ENCODE measurements at places on chromosomes 1 and 21.
A peak's percentile ranks its signal among the peaks of the same experiment; 100 is the strongest.

- DNase-seq = no peak
Measured at GRCh38 chr1:11792106-11792505, 13.7 kb downstream of the MTHFR start.

DNA sequence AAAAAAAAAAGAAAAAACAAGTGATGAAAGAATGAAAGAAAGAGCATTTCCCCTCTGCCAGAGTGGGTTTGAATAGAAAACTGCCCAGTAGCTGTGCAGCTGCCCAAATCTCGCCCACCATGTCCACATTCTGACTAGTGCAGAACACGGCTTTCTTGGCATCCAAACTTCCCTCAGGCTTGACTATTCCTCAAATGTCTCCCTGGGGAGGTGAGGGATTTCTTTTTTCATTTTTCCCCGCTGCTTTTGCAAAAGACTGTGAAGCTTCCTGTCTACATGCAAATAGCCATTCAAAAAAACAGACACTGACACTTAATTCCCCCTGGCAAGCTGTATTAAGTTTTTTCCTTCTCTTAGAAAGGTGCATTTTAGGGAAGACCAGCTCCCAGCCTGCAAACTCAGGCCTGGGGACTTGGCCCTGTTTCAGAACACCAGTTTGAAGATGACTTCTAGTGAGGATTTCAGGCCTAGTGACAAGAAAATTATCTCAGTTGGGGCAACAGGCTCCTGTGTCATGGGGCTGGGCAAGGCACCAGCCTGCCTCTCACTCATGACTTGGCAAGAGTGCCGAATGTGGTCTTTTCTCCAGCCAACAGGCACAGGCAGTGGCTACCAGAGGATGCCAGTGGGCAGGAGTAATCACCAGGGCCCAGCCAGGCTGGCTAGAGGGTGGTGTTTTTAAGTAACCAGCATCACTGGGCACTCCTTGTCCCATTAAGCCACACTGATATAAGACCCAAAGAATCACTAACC is 178.1 kb upstream of the NFIA start:
- no peak for DNase-seq

- no peak for DNase-seq
Measured at GRCh38 chr21:34695434-34695833, 26.6 kb downstream of the CLIC6 start.

- peak; percentile 71 for DNase-seq
Measured at GRCh38 chr1:3483801-3484444, 29.5 kb downstream of the ARHGEF16 start.

- no peak for DNase-seq
Measured at GRCh38 chr1:199124351-199124750, 485.5 kb downstream of the PTPRC start.

DNA sequence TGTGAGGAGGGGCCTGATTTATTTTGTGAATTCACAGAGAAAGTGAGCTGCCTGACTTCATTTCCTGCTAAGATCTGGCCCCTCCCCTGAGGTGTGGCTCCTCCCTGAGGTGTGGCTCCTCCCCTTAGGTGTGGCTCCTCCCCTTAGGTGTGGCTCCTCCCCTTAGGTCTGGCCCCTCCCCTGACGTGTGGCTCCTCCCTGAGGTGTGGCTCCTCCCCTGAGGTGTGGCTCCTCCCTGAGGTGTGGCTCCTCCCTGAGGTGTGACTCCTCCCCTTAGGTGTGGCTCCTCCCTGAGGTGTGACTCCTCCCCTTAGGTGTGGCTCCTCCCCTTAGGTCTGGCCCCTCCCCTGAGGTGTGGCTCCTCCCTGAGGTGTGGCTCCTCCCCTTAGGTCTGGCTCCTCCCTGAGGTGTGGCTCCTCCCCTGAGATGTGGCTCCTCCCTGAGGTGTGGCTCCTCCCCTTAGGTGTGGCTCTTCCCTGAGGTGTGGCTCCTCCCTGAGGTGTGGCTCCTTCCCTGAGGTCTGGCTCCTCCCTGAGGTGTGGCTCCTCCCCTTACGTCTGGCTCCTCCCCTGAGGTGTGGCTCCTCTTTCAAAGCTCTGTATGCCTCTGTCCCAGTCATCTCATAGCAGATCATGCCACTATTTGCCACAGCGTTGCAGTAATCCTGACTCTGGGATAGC is 26.9 kb upstream of the LRRC3 start:
- DNase-seq = no peak

GRCh38 chr1:24392604-24392946 is 21.0 kb downstream of the STPG1 start:
- no peak for DNase-seq

DNA sequence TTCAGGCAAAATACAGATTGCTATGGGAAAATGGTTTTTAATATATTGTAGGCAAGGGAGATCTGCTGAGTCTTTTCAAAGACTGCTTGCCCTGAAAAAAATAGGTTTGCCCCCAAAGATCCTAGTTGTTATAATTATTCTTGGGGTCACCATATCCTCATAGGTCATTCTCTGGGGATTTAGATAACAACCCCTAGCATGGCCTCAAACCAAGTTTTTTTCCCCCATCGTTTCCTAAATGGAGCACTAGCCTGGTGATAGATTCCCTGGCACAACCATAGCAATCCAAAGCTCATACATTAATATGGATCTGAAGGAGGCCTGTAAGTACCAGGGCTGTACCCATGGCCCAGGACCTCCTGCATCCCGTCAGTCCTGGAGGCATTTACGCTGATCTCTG is 315.2 kb downstream of the BACH1 start:
- no peak for DNase-seq

DNA sequence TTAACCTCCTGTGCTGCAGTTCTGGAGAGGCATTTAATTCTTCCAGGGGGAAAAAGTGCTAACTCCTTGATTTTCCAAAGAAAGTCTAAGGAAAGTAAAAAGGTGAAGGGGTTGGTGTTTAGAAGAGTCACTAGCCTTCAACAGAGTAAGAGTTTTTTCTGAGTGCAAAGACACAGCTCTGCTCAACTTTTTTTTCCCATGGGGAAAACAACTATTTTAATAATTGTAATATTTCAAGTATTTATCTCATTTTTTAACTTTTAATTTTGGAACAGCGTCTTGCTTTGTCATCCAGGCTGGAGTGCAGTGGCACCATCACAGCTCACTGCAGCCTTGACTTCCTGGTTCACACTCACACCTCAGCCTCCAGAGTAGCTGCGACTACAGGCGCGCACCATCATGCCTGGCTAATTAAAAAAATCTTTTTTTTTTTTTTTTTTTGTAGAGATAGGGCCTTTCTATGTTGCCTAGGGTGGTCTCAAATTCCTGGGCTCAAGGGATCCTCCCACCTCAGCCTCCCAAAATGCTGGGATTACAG is 202.6 kb downstream of the APP start:
- no peak for DNase-seq

DNA sequence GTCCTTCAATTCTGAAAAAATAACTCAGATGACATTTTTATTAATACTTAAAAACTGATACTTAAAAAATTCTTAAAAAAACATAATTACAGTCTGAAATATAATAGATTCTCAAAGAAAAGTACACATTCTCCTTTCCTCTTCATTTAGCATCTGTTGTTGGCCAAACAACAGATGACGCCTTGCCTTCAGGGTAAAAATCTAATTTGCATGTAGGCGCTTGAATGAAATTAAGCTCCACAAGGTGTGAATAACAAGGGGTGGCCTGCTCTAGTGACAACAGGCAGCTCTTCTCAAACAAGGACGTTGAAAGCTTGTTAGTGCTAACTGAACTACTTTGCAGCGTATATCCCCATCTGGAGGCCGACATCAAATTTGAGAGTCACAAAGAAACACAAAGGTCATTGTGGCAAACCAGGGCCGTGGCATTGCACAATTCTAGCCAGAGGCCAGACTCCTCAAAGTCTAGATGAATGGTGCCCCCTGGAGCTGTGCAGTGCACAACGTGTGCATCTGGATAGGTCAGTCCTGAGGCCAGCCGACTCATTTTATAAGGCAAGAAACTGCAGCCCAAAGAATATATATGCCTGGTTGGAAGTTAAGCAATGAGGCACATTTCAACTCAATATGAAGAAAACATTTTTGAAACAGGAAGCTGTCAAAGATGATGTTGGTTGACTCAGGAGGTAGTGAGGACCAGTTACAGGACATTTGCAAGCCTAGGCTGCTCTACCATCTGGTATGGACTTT is 459.2 kb upstream of the RUNX1 start:
- no peak for DNase-seq

- DNase-seq = no peak
Measured at GRCh38 chr1:203764105-203765028, 616 bp upstream of the LAX1 start.

- no peak for DNase-seq
Measured at GRCh38 chr1:172345077-172345476, 75.4 kb upstream of the C1orf105 start.

- no peak for DNase-seq
Measured at GRCh38 chr1:25861316-25862286, 2.3 kb upstream of the AUNIP start.

DNA sequence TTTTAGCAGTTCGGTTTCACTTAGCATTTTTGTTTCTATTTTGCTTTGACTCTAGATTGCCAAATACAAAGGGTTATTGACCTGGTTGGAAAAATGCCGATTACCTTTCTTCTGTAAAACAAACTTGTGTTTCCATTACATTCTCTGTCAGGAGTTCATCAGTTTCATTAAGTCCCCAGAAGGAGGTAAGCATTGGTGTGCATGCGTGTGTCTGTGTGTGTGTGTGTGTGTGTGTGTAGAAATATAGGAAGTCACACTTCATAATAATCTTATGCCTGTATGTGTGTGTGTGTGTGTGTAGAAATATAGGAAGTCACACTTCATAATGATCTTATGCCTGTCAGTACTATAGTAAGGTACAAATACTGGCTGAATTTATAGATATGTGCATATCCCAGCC is 10.0 kb downstream of the RGSL1 start:
- no peak for DNase-seq

- peak; percentile 34 for DNase-seq
Measured at GRCh38 chr1:248807067-248807737, 18.5 kb downstream of the SH3BP5L start.

DNA sequence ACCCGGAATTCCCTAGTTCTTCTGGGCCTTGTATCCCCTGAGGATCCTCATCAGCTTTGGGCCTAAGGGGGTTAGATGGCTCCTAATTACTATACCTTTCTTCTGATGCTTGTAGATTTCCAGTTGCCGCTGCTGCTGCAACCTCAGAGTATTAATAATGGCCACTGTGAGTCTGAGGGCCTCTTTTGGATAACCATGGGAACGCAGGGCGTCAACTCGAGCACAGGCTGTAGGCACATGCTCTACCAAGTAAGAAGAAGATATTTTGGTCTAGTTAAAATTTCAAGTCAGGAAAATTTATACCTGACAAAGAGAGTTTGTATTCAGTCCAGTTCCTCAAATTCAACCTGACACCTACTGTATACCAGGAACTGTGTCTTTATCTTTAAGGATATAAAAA is 28.2 kb downstream of the UROD start:
- DNase-seq = no peak

- no peak for DNase-seq
Measured at GRCh38 chr1:208080396-208081286, 163.5 kb downstream of the PLXNA2 start.

- no peak for DNase-seq
Measured at GRCh38 chr1:115145226-115145625, 55.9 kb upstream of the TSPAN2 start.

GRCh38 chr1:14511796-14512585 is 86.5 kb upstream of the KAZN start:
- DNase-seq = no peak

GRCh38 chr1:17853241-17853935 is 98.3 kb downstream of the ACTL8 start:
- DNase-seq = no peak

DNA sequence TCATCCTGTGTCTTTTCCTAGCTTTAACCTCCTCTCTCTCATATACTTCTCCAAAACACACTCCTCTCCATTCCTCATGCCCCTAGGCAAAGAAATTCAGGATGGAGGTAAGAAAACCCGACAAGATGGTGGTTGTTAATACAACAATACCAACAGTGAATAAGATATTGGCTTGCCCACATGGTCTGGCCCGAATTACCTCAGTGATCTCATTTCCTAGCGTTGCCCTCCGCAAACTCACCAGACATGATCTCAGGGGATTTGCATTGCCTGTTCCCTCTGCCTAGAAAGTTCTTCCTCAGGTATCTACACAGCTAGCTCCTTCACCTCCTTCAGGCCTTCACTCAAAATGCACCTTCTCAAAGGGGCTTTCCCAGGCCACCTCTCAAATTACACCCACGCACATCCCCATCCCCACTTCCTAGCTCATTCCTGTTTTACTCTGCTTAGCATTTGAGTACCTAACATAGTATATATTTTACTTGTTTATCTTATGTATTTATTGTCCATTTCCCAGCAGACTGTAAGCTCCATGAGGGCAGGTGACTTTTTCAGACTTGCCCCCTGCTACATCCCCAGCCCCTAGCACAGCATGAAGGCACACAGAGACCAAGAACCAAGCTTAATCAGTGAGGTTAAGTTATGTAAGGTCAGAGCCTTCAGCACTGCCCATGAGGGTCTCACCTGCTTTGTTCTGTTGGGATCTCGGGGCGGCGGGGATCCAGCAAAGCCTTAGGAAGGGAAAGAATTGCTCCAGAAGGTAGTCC is 10.2 kb upstream of the UBR4 start:
- no peak for DNase-seq

- DNase-seq = no peak
Measured at GRCh38 chr1:80993154-80993980, 807.4 kb upstream of the ADGRL2 start.

DNA sequence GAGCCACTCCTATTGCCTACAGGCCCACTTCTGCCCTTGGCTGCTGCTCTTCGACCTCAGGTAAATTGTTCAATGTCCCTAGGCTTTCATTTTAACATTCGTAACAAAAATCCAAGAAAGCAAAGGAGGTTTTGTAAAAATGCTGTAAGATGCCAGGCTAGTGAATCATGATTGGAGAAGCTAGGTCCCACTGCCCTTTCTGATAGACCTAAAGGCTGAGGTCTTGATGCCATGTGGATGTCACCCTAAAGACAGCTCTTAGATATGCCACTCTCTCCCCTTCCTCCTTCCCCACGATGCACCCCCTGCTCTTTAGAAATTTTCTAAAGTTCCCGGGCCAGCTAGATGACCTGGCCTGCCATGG is 9.9 kb upstream of the TMEM39B start:
- no peak for DNase-seq

- no peak for DNase-seq
Measured at GRCh38 chr1:247156787-247157232, 15.0 kb downstream of the ZNF124 start.

DNA sequence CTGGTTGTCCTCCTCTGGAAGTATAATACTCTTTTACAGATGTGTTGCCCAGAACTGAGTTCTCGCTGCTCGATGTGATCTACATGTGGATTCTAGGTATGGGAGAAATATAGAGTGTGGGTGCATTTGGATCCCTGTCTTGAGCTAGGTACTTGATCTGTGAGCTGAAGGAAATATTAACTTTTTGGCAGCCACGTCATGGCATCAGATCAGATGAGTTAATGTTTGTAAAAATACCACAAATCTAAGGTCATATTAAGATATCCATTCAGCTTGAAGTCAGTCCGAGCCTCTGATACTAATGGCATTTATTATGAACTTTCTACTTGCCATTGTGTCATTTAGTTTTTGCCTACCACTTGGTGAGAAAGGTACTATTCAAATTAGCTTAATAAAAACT is 24.6 kb downstream of the MAPKAPK2 start:
- DNase-seq = no peak
